ENCODE measurements at places on chromosomes 5 and 9.

DNA sequence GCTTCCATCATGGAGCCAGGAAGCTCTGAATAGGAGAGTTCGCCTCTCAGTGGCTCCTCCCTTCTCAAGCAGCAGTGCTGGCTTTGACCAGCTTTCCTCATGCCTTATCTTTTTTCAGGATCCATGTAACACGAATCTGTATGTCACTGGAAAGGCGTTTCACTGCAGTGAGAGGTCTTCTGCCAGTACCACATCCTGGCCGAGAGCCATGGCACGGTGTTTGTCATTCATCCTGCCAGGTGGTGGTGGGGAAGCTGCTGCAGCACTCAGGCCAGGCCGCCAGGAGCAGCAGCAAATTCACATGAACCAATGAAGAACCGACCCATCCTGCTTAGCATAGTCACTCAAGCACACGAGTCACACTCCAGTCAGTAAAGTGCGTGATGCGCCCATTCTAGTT is 179.0 kb downstream of the FANCC start:
- peak; percentile 50 for DNase-seq

- no peak for DNase-seq
Measured at GRCh38 chr9:113269871-113270270, 5.5 kb downstream of the CDC26 start.

DNA sequence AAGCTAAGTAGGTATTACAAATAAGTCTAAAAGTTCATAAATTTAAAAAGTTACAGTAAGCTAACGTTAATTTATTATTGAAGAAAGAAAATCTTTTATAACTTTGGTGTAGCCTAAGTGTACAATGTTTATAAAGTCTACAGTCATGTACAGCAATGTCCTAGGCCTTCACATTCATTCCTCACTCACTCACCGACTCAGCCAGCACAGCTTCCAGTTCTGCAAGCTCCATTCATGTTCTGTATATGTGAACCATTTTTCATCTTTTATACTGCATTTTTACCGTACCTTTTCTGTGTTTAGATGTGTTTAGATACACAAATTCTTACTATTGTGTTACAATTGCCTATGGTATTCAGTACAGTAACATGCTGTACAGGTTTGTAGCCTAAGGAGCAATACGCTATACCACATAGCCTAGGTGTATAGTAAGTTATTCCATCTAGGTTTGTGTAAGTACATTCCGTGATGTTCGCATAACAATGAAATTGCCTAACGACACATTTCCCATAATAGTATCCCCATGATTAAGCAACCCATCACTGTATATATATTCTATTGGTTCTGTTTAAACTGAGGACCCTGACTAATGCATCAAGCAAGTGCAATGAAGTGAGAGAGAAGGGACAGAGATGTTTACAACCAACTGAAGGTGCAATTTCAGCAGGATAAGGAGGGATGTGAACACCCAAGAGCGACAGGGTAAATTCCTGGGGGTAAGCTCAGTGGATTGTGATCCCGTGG is 88.9 kb upstream of the TRIO start:
- DNase-seq, result no peak

GRCh38 chr9:128294142-128294541 is 18.1 kb downstream of the SWI5 start:
- DNase-seq, result no peak

- no peak for DNase-seq
Measured at GRCh38 chr9:35426627-35427026, 63.3 kb upstream of the RUSC2 start.

- no peak for DNase-seq
Measured at GRCh38 chr5:111999286-111999685, 242.3 kb upstream of the NREP start.

- peak; percentile 76 for DNase-seq
Measured at GRCh38 chr5:343461-344401, 22.2 kb downstream of the AHRR start.

GRCh38 chr9:36828611-36829013 is 205.5 kb downstream of the PAX5 start:
- DNase-seq, result no peak

- DNase-seq, result no peak
Measured at GRCh38 chr5:1041225-1042143, 32.9 kb downstream of the NKD2 start.

- DNase-seq, result no peak
Measured at GRCh38 chr9:20929276-20929675, 102.2 kb downstream of the HACD4 start.

GRCh38 chr5:78611126-78611605 is 37.4 kb downstream of the LHFPL2 start:
- DNase-seq, result peak; percentile 39

DNA sequence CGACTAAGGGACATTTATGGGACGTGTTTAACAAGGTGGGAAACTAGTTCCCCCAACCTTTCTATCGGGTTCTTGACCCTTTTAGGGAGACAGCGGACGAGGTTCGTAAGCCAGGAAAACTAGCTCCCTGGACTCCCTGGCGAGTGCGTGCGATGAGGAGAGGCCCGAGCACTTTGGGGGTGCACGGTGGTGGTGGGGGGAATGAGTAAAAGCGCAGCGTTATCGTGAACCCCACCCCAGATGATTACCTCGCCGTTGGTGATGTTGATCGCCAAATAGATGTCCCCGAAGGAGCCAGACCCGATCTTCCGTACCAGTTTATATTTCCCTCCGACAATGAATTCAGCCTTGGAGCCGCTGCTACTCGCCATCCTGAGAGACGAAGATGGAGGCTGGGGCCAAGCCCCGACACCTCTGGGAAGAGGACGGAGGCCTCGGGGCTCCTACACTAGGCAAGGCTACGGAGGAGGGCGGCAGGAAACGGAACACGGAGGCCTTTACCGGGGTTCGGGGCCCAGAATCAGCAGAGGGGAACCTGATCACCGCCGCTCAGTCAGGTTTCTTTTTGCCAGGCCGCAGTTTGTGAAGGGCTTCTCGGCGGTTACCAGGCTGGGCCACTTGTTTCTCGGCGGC is 529 bp downstream of the CSNK1A1 start:
- DNase-seq, result no peak

GRCh38 chr9:131605770-131606590 is 60.7 kb downstream of the PRRT1B start:
- no peak for DNase-seq

DNA sequence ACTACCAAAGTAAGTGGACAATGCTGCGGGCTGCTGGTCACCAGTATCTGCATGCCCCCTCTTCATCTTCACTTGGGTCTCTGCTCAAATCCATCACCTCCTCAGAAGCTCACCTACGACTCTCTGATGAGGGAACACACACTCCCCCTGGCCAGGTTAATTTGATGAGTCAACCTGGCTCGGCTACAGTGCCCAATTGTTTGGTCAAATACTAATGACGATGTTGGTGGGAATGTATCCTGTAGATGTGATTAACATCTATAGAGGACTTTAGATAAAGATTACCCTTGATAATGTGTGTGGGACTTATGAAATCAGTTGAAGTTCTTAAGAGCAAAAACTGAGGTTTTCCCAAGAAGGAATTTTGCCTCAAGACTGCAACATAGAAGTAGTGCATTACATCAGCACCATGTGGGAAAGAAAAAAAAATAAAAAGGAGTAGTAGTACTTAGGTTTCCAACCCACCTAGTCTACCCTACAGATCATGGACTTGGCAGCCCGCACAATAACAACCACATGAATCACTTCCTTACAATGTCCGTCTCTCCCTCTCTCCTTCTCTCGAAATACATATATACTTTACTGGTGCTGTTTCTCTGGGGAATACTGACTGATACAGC is 467.3 kb downstream of the DNAH5 start:
- DNase-seq, result no peak

GRCh38 chr5:102153003-102153759 is 142.9 kb downstream of the SLCO4C1 start:
- no peak for DNase-seq

GRCh38 chr9:125537442-125538091 is 169.4 kb downstream of the MAPKAP1 start:
- DNase-seq, result no peak

DNA sequence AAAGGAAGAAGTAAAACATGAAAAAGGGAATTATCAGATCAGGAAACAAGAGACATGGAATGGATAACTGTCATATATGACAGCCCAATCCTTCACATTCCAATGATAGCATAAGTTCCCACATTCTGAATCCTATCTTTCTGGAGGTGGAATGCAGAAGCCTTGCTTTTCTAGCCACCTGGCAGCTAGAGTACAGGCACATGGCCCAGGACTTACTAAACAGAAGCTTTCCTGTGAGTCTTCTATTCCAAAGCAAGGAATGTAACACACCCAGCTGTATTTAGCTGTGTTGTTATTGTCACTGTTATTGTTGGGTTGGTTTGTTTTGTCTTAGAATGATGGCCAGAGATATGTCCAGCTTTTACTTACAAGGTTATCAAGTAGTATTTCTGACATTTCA is 780.5 kb upstream of the ZNF608 start:
- no peak for DNase-seq

DNA sequence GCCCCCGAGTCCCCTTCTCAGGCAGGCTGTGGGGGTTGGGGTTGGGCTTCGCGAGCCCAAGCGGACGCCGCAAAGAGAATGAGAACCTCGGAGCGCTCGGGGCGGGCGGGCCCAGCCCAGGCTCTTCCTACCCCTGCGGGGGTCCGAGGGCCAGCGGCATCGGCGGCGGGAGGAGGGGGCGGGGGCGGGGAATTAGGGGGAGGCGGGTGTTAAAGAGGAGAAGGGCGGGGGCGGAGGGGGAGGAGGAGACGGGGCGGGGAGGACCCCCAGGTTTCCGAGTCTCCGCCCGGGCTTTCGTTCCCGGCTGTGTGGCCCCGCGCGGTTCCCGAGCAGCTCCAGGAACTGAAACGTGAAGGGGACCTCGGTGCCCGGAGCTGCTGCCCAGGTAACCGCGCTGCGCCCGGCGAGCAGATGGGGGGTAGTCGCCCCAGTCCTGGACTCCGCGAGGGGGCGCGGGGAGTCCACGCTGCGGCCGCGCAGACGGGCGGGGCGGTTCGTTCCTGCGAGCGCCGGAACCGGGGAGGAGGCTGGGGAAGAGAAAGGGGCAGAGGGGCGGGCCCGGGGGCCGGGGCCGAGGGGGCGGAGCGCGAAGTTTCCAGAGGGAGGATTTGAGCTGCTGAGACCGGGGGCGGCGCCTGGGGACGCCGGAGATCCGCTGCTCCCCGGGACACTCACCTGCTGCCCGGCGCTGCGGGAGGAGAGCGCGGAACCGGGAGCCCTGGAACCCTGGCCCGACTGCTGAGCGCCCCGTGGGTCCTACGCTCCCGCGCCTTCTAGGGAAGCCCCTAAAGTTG is 38.4 kb upstream of the PLEKHG4B start:
- peak; percentile 61 for DNase-seq

GRCh38 chr5:100647461-100648230 is 112.5 kb downstream of the FAM174A start:
- DNase-seq, result peak; percentile 33

DNA sequence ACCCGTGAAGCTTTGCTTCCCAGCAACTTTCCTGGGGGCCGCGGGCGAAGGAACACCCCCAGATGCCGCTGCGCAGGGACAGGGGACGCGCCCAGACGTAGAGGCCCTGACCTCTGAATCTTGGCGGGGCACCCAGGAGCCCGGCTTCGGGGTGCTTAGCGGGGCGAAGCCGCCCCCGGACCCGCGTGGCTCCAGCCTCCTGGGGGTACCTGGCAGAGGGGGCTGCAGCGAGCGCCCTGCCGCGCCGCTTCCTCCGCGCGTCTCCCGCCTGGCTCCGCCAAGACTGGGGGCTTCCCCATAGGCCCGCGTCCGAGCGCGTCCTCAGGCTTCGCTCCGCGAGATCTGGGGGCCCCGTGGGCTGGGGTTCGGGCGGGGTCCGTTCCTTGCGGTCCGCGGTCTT is 23.0 kb upstream of the ZNF782 start:
- DNase-seq, result no peak

DNA sequence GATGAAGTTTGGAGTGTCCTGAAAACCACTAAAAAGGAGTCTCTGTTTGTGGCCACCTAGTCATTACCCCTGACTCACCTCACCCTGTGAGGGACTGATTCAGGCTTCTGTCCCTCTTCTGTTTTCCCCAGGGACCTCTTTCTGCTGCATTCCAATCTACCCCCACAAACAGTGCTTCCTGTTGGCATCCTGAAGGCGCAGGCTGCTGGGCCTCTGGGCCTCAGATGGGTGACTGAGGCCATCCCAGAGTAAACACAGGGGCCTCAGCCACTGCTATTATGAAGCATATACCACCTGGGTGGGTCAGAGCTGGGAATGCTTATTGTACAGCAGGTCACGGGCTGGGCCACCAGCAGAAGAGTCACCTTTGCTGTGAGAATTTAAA is 20.0 kb downstream of the MORN5 start:
- no peak for DNase-seq

Data from right hindlimb (tissue), 1 donor.